ENCODE measurements at places on chromosomes 7 and 10.

DNA sequence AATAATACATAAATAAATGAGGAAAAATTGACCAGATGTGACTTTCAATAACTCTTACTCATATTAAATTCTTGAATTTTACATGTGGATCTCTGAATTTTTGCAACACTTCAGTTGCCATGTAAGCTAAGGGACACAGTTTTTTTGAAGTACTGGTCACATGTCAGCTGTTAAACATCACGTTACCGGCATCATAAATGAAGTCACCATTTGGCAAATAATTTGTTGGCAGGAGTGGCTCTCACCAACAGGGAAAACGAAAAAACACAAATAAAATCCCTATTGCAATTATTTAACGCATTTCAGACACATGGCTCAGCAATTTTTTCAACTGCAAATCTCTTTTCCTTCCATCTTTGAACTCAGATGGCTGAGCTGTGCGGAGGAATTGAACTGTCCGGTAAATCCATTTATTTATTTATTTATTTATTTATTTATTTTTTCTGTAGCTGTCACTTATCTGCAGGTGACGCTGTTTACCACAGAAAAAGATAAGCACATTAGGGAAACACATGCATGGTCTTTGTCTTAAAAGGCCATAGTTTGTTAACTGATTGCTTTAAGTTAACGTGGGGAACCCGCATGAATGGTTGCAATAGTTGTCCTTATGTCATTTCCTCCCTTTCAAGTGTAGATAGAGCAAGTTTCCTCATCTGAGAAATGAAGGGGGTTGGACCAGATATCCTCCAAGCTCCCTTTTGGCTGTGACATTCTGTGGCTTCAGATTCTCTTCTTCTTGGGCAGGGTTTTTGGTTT is 64.7 kb upstream of the JAZF1 start:
- no peak for DNase-seq

DNA sequence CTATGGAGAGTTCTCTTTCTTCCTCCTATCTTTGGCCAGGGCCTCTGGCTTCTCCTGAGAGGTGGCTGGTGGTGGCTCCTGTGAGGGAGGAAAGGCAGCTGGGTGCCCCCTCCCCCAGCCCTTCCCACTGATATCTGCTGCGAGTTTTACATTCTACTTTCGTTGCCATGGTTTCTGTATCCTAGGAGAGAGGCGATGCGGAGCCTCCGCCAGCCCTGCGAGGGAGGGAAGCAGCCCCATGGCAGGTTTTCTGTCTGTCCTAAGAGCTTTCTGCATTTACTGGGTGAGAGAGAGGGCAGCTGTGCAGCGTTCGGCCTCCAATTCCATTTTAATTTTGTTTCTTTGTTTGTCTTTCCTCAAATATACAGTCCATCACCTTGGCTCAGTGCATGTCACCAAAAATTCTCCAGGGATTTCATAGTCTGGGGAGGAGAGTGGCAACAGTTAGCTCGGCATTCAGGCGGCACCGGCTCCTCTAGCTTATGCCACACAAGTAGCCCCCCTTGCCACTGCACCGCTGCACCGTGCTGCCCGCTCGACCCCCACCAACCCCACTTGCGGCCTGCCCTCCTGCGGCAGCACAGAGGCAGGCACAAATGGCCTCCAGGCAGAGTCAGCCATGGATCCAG is 20.4 kb downstream of the DNAJB12 start:
- no peak for DNase-seq

DNA sequence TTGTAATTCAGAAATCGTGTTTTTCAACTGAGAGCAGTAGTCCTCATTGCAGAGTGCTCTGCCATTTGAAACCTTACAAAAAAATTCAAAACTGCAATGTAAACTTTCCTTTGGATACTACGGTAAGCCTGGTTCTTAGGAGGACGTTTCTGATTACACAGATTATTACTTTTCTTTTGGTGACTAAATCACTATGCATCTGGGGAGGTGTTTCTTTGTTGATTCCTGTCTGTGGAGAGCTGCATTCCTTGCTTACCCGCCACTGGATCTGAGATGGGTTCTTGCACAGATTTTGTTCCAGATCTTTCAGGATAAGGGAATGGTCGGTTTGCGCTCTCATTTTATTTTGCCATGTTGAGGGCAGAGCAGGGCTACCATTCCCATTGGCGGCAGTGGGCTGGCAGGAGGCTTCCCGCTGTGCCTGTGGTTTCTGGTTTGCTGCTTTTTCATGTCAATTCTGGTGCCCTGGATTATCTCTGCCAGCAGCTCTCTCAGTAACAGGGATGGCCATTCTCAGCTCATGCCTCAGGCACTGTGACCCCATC is 485.1 kb downstream of the GLRX3 start:
- no peak for DNase-seq

GRCh38 chr10:6091630-6092029 is 2.8 kb downstream of the RBM17 start:
- no peak for DNase-seq

- DNase-seq = no peak
Observed at GRCh38 chr7:37287131-37287855, 161.4 kb downstream of the ELMO1 start.

- no peak for DNase-seq
Observed at GRCh38 chr10:12241810-12242529, 46.0 kb downstream of the CDC123 start.

- DNase-seq = no peak
Observed at GRCh38 chr10:131870411-131870810, 30.4 kb upstream of the PPP2R2D start.

Measured in endothelial cell (in vitro differentiated cells).